ENCODE measurements at places on chromosomes 3 and 15.
A peak's percentile ranks its signal among the peaks of the same experiment; 100 is the strongest.

GRCh38 chr15:37682304-37682703, 252.1 kb upstream of the TMCO5A start:
- DNase-seq: no peak

- no peak for DNase-seq
Observed at GRCh38 chr15:42582569-42583375, 7.4 kb downstream of the STARD9 start.

GRCh38 chr3:10845839-10846656, 30.0 kb downstream of the SLC6A11 start:
- no peak for DNase-seq

DNA sequence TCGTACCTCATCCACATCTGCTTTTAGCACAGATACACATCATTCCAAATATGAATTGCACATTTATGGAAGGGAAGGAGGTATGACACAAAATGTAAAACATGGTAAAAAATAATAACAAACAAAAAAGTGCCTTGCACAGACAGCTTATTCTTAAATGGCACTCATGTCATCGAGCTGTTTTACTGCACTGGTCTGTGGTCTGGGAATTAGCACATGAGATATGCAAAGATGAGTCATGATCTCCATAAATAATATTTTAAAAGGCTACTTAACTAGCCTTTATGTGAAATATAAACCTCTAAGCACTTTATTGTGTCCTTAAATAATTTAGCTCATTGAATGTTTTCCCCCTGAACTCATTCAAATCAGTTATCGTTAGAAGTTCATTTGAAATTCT, 142.2 kb upstream of the ZNF385D start:
- DNase-seq: no peak

- DNase-seq: no peak
Observed at GRCh38 chr3:164250923-164251322, 827.4 kb downstream of the SI start.

DNA sequence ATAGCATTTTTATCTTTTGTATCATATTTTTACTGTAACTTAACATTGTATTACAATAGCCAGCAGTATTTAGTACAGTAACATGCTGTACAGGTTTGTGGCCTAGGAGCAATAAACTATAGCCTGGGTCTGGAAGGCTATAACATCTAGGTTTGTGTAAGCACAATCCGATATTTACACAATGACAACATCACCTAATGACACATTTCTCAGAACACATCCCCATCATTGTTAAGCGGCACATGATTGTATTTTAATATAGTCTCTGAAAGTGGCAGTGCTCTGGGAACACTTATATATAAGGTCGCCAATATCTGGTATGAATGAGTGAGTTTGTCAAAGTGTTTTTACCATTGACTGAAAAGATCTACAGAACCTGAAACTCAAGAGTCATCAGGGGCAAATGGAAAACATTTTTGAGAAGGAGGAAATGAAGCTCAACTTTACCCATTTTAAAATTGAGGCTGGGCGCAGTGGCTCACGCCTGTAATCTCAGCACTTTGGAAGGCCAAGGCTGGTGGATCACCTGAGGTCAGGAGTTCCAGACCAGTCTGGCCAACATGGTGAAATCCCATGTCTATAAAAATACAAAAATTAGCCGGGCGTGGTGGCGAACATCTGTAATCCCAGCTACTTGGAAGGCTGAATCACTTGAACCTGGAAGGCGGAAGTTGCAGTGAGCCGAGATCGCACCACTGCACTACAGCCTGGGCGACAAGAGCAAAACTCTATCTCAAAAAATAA, 38.8 kb upstream of the TNFSF10 start:
- DNase-seq: no peak

DNA sequence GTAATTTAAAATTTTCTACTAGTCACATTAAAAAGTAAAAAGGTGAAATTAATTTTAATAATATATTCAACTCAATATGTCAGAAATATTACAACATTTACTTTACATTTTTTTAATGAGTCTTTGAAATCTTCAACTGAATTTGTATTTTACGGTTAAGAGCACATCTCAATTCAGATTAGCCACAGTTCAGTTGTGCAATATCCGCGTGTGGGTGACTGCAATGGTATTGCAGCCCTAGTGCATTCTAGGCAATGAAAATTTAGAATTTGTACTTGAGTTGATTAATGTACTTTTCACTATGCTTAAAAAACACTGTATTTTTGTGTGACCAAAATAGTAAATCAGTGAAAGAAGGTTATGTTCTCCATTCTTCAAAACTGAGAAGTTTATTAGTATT, 57.3 kb downstream of the CEP63 start:
- no peak for DNase-seq

DNA sequence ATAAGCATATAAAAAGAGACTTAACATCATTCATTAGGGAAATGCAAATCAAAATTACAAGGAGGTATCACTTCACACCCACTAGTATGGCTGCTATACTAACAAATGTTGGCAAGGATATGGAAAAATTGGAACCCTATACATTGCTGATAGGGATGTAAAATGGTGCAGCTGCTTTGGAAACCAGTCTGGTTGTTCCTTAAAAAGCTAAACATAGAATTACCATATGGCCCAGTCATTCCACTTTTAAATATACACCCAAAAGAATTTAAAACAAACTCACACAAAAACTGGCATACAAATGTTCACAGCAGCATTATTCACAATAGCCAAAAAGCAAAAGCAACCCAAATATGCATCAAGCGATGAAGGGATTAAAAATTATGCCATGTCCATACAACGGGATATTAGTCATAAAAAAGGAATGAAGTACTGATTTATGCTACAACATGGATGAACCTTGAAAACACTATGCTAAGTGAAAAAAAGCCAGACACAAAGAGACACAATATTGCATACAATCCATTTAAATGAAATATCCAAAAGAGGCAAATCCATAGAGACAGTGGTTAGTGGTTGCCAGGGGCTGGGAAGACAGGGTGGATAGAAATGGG, 118.3 kb downstream of the OSBPL10 start:
- no peak for DNase-seq

DNA sequence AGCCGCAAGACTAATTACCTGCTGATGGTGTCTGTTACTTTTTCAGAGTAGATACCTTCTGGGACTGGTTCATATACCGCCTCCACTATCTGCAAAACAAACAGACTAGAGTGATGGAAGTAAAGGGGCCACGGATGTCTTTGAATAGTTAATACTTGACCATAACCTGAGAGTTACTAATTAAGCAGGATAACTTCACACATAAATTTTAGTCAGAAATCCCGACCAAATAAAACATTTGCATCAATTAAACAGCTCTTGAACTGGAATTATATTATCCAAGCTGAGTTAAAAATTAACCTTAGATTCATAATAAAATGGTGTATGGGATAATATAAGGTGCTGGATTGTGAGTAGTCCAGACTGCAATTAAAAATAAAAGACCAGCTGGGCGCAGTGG, 167.7 kb downstream of the NEK10 start:
- DNase-seq: no peak

DNA sequence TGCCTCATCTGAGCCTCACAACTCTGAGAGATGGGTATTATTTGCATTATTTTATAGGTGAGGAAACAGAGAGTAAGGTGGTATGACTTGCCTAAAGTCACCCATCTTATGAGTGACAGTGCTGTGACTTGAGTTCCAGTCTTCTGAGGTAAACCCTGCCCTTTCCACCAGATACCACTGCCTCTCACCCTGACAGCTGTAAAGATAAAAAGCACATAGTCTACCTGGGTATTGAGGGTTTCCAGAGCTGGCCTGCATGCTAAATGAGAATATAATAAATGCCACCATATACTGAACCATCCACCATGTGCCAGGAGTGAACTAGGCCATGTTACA, 25.6 kb downstream of the RASGRP1 start:
- DNase-seq: no peak

- no peak for DNase-seq
Observed at GRCh38 chr15:33315044-33315443, 4.3 kb downstream of the RYR3 start.

DNA sequence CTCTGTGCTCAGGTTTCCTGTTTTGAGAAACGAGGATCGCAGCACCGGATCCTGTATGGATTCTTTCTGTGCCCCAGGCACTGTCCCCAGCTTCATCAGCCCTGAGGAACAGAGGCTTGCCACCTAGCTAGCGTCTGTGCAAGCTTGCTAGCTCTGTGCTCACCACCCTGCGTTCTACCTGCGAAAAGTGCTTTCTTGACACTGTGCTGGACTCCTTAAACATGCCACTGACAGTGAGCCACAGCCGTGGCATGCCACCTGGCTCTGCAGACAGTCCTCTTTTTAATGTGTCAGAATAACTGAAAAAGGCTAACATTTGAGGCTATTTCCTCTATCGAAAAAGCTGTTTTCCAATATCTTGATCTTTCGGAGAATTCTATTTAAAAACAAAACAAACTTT, 1.4 kb downstream of the PGPEP1L start:
- DNase-seq: no peak

DNA sequence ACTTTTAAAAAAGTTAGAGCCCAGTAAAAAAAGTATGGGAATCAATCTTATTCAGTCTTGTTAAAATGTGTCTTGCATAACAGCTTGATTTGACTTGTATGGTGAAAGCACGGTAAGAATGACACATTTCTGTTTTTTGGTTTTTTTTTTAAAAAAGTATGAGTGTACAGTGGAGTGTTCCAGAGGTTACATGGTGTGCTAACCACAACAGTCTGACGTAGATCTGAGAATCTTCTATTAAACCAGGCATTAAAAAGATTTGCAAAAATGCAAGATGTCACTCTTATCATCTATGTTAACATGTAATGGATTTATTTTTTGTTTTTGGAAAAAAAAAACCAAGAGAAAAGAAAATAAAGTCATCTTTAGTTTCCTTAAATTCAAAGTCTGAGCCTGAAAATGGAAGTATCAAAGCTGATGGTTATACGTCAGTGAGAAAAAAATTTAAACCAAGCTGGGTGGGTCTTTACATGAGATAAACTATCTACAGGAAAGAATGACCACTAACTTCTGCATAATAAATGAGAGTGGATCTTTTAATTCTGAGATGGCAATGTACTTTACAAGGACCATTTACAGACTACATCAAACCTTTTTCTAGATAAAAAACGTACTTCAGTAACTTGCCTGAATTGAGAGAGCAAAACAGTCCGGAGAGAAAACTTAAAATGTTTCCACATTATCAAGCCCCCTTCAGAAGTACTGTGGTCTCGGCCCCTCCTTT, 1.6 kb downstream of the GABPB1 start:
- peak; percentile 87 for DNase-seq

DNA sequence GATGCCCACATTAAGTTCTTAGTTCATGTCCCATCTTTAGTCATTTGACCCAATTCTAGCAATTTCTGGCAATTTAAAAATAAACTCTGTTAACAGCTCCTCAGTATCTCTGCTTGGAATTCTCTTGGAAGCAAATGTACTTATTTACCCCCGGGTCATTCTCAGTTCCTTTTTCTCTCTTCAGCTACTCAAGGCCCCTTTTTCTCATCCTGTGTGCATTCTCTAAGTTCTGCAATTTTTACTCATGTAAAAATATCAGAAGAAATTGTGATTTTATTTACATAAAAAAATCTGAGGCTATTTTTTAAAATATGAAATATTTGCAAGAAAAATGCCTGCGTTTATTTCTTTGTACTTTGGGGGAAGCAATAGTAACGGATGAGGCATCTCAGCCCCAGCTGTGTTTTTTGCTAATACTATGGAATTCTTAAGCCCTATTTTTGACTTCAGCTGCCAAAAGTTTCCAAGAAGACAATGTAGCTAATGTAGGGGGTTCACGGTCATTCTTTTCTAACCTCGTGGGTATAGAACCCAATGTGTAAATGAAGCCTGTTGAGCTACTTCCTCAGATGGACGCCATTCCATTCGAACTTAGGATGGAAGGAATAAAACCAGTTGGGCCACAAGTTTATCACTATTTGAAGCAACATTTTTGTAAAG, 20.0 kb downstream of the CERS3 start:
- no peak for DNase-seq

All from immature natural killer cell (primary cell).